ENCODE measurements at places on chromosomes 3 and 15.

GRCh38 chr3:185939721-185940120 lies 1.9 kb upstream of the TRA2B start:
- no peak for DNase-seq

DNA sequence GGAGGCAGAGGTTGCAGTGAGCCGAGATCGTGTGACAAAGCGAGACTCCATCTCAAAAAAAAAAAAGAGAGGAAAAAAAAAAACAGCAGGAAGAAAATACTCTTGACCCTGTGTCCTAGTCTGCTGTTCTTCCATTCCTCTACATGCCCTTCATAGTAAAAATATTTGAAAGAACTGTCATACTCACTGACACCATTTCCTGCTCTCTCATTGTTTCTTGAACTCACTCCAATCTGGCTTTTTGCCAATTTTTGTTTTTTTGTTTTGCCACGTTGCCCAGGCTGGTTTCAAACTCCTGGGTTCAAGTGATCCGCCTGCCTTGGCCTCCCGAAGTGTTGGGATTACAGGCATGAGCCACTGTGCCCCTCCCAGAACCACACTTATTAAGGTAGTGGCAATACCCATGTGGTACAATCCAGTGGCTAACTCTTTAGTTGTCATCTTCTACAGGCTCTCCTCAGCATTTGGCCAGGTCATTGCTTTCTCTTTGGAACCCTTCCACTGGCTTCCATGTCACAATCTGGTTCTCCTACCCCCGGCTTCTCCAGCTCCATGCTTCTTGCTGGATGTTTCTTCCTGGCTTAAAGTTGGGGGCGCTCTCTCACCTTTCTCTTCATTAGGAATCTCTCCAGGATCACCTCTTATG lies 238.2 kb upstream of the C2CD4B start:
- no peak for DNase-seq

DNA sequence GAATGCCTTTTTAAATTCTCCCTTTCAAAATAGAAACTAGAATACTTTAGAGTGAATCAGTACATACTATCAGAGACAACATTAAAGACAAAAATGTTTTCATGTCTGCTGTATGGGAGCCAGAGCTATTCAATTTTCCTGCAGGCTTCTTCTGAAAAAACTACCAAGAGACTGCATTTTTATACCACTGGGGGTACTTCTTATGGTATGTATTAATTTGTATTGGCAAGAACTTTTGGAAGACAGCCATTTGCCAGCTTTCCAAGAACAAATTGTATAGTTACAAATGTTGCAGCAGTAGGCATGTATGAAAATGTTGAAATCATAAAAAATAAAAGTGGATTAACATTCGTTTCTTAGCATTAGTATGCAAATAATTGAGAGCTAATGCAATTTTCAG lies 1010.0 kb upstream of the CADM2 start:
- no peak for DNase-seq

- DNase-seq: no peak
These were observed 55.2 kb downstream of the TMOD3 start for GRCh38 chr15:51884517-51885236.

DNA sequence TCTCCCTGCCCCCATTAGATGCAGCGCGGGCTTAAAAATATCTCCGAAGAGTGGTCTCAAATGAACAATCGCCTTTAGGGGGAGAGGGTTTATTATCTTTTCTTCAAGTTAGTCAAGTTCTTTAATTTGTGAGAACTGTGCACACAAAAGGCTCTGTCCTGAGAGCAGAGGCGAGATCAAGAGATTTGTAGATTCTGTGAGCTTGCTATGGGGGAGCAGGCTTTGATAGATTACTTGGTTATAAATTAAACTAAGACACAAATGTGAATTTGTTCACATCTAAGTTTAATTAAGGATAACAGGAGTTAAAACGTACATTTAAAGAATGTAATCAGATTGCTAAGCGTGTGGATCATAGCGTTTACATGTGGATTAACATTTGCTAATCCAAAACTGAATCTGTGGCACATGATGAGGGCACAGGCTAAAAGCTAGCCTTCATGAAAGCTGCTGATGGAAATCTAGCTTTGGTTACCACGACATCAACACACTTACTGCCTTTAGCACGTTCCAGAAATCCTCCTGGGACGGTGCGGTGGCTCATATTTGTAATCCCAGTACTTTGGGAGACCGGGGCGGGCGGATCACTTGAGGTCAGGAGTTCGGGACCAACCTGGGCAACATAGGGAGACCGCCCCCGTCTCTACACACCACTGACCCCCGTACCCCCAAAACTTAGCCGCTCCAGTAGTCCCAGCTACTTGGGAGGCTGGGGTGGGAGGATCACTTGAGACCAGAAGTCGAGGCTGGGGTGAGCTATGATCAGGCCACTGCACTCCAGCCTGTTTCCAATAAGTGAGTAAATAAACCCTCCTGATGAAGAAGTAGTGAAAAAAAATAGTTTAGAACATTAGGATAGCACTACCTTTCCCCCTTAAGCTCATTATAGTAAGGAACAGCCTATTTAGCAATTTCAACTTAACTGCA lies 1.0 kb upstream of the PRTG start:
- DNase-seq: no peak

GRCh38 chr15:62873203-62873602 lies 169.3 kb upstream of the TPM1 start:
- no peak for DNase-seq

- no peak for DNase-seq
These were observed 25.5 kb upstream of the PTPRG start for GRCh38 chr3:61535826-61536225.

DNA sequence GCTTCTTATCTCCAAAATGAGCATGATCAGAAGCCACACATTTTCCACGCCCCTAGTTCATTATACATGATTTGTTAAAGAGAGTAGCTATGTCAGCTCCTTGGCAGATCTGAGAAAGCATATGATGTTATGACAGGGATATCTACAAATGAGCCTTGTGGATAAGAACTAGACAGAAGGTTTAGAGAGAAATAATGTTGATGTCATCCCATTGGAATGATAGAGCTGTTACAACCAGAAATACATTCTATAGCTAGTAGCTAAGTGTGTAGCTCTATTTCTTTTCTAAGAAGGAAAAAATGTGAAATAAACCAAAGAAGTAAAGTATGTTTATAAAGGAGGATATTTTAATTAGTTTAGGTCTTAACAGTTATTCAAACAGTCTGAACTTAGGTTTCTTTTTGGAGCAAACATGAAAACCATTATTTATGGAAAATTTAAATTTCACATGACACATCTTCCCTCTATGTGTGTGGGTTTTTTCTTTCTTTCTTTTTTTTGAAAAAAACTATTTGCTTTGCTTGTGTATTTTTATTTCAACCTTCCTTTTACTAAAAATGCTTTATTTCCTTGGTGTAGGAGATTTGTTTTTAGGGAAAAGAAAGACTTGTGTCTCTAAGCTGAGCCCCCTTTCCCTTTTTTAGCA lies 167.7 kb downstream of the GHSR start:
- DNase-seq: no peak

- no peak for DNase-seq
These were observed 46.9 kb downstream of the ZNF710 start for GRCh38 chr15:90047956-90048575.
